ENCODE measurements at places on chromosomes 1 and 21.
A peak's percentile ranks its signal among the peaks of the same experiment; 100 is the strongest.

GRCh38 chr1:207896547-207896946, 14.4 kb downstream of the CD34 start:
- DNase-seq = no peak

DNA sequence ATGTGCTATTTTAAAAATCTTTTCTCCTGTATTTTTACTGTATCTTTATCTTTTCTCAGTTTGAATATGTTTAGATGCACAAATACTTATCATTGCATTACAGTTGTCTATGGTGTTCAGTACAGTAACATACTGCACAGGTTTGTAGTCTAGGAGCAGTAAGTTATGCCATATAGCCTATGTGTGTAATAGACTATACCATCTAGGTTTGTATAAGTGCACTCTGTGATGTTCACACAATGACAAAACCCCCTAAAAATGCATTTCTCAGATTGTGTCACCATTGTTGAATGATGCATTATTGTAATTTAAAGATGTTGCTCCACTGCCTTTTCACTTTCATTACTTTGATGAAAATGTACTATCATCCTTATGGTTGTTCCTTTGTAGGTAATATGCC, 64.9 kb upstream of the PRRX1 start:
- DNase-seq = no peak

DNA sequence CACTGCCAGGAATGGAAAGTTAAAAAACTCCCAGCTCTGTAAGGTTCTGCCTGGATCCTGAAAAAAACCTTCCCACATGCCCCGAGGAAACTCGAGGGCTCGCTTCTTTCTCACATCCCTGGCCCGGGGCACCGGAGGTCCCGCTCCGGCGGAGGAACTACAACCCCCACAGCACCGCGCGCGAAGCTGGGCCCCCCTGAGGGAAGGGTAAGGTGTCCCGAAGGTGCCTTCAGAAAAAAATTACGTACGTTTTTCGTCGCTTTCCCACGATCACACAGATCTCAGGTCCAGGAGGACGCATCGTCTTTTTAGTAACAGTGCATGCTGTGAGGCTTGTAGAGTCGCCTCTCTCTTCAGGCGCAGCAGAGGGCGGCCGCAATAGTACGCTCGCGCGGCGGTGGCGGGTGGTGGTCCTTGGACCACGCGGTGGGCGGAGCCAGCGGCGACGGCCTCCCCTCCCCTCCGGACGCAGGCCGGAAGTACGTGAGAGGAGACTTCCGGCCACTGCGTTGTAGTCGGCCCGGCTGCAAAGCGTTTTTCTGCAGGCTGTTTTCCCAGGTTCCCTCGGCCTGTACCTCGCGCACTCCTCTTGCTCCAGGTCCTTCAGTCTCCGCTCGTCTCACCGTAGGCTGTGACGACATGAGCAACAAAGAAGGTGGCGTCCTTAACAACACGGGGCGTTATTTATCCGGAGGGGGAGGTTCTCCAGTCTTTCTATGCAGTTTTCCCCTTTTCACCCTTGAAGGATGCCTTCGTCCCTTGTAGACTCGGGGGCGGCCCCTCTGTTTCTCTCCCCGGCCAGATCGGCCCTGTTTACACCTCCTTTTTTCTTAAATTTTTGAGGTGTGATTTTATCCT, at the start of gene TSNAX:
Gene TSNAX (plus strand): TSS at position 498 of the 858 bp plus-strand sequence. CDS start 142 bp downstream, at position 640.
- DNase-seq = peak; percentile 96

DNA sequence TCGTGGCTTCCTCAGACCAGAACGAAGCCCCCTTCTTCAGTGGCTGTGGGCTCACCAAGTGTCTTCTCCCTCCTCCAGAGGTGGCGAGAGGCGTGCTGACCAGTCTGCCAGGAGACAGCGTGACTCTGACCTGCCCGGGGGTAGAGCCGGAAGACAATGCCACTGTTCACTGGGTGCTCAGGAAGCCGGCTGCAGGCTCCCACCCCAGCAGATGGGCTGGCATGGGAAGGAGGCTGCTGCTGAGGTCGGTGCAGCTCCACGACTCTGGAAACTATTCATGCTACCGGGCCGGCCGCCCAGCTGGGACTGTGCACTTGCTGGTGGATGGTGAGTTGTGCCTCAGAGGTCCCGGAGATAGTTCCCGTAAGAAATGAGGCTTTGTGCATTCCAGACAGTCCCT, 24.0 kb downstream of the IL6R start:
- no peak for DNase-seq

DNA sequence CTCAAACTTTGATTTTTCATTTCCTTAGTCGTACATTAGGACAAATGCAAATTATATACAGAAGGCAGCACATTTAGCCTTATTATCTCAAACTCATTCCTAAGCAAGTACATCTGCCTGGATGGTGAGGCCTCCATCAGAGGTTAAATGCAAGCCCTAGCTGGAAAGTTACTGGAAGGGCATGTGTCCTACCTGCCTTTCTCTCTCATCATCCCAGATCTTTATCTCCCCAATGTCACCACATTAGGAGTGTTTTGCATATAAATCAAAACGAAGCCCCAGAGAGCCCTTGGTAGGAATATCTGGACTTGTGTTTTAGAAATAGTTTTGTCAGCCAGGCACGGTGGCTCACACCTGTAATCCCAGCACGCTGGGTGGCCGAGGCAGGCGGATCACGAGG, 35.0 kb downstream of the APP start:
- no peak for DNase-seq

GRCh38 chr1:2415337-2415736, 3.0 kb upstream of the PEX10 start:
- no peak for DNase-seq

- DNase-seq = peak; percentile 85
Measured at GRCh38 chr21:34333121-34333739, 30.6 kb upstream of the KCNE2 start.

GRCh38 chr1:50328552-50328951, 94.7 kb downstream of the DMRTA2 start:
- no peak for DNase-seq

DNA sequence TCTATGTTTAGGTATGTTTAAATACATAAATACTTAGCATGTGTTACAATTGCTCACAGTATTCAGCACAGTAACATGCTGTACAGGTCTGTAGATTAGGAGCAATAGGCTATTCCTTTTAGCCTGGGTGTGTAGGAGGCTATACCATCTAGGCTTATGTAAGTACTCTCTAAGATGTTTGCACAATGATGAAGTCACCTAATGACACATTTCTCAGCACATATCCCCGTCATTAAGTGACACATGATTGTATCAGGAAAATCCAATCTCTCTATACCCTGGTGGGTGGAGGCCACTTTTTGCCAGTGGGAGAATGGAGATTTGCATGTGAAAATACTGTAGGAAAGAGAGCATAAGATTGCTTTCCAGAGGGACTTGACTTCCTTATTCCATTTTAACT, 5.5 kb upstream of the TEDDM1 start:
- no peak for DNase-seq

GRCh38 chr1:156493154-156493631, 7.4 kb downstream of the MEF2D start:
- DNase-seq = no peak

DNA sequence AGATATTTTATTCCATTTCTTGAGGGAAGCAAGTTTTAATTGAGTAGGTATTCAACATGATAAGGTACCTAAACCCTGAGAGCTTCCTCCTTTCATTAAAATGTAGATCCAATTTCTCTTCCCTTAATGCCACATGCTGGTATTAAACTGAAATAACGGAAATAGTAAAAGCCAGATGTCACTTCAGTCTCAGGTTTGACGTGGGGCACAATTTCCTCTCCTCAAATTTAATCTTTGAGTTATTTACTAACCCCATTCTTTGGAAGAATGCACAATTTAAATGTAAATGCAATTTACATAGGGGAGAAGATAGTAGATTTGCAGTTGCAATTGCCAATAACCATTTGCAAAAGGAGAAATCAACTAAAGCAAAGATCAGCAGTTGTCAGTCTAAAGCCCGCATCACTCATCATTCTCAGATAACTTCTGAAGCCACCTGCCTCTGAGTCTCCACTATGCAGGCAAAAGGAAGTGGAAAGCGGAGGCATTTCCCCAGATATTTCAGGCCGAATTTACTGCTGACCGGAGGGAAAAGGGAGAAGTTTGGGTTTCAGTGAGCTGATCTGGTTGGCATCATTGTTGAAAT, 2.1 kb upstream of the LEMD1 start:
- no peak for DNase-seq

DNA sequence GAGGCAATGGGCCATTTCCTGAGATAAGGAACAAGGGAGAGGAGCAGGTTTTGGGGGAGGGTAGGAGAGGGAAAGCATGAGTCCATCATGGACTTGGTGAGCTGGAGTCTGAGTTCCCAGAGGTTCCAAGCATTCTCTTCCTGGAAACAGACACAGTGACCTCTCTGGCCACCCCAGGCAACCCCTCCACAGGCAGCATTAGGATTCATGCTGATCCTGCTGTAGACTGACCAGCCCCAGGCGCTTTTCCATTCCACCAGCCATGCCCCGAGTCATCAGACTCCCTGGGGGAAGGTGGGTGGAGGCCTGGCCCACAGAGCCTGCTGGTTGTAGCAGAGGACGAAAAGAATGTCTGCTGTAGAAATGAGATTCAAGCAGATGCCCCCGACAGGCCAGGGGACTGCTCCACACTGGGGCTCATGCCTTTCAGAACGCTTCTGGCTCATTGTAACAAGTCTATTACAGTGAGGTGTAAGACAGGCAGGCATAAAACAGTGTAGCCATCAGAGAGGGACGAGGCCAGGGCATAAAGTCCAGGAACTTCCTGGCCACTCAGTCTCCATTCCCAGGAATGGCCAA, 52.2 kb downstream of the KCND3 start:
- DNase-seq = no peak

- DNase-seq = no peak
Measured at GRCh38 chr1:15151377-15151806, 2.2 kb upstream of the TMEM51 start.

GRCh38 chr1:48047116-48047515, 49.9 kb upstream of the TRABD2B start:
- no peak for DNase-seq

- no peak for DNase-seq
Measured at GRCh38 chr1:33312413-33312749, 8.5 kb downstream of the A3GALT2 start.

- no peak for DNase-seq
Measured at GRCh38 chr1:61174060-61174795, 91.9 kb downstream of the NFIA start.

DNA sequence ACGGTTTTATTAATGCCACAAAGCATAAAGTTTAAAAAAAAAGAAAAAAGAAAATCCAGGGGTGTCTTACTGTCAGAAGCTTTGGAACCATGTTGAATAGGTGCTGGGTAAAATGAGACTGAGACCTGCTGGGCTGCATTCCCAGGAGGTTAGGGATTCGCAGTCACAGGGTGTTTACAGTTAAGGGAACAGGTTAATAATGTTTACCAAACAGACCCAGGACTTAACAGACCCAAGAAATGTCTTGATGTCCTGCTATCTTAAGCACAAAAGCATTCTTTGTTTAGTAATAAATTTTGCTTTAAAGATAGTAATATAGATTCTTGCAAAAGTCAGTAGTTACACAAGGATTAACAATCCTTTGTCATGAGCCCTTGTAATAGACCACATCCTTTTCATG, 54.7 kb downstream of the OLFML3 start:
- no peak for DNase-seq

DNA sequence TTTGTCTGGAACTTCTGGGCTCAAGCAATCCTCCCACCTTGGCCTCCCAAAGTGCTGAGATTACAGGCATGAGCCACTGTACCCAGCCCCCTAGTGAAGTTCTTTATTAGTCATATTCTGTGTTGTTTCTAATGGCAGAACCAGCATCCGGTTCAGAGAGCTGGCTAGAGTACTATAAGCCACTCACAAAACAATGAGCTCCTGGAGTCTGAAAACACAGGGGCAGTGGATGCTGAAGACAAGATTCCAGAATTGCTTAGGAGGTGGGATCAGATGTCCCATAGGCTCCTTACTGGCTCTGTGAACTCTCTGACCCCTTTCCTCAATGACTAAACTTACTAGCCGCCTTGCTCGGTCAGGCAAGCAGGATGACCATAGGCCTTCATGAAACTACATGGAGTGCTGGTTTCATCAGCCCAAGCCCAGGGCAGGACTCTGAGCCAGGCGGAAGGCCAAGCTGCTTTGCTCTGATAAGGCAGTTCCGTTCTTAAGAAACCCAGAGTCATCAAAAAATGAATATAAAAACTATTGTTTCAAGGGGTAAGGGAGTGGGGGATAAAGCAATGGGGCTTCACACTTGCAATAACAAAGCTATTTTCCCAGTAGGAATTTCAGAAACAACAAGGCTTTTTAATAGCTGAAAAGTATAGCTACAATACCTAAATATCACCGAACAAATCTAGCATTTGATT, 8.1 kb downstream of the MTHFR start:
- DNase-seq = peak; percentile 88

GRCh38 chr1:205545991-205546390, 41.5 kb downstream of the CDK18 start:
- no peak for DNase-seq

GRCh38 chr1:16718908-16719533, 21.3 kb upstream of the RNU1-4 start:
- no peak for DNase-seq

DNA sequence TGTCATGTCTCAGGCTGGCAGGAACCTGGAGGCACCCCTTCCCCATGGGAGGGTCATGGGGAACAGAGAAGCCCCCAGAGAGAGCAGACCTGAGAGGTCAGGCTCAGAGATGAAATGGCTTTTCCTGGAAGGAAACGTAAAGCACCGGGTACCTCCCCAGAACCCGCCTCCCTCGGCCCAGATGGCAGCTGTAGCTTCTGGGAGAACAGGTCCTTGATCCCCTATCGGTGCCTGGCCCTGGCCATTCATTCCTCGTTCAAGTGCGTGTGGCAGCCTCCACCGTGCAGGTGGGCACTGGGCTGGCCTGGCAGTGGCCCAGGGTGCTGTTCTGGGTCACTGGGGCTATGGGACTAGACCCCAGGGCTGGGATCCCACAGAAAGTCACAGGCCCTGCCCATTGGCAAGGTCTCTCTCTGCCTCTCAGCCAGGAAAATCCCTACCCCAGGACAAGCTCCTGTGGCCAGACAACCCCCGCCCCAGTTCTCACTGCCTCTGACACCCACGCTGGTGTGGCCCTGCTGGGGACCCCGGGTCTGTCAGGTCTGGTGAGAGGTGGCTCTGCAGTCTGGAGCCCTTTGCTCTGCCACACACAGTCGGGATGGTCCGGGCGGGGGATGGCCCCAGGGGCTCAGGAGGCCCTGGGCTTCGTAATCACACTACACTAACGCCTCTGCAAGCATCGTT, 183.2 kb upstream of the VAMP3 start:
- no peak for DNase-seq

Data from choroid plexus epithelial cell (primary cell).